ENCODE measurements at places on chromosomes 4 and X.

GRCh38 chrX:122219735-122220134 is 964.3 kb upstream of the GRIA3 start:
- no peak for DNase-seq

DNA sequence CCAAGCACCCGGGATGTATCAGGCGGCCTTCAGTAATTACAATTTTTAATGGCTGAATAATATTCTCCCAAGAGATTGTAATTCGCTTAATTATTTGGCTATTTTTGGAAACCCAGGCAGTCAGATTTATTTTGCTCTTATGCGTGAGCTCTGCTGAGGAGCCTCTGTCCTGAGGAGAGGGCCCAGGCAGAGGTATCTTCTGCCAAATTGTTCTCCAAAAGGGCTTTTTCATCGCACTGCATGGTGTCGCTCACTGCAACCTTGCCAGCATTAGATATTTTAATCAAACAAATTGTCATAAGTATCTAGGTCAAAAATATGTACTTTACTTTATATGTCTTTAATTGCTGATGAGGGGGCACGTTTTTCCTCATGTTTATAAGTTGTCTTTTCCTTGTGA is 5.8 kb downstream of the ATP2B3 start:
- no peak for DNase-seq

- DNase-seq, result no peak
Observed at GRCh38 chr4:13527981-13528820, 16.1 kb downstream of the NKX3-2 start.

DNA sequence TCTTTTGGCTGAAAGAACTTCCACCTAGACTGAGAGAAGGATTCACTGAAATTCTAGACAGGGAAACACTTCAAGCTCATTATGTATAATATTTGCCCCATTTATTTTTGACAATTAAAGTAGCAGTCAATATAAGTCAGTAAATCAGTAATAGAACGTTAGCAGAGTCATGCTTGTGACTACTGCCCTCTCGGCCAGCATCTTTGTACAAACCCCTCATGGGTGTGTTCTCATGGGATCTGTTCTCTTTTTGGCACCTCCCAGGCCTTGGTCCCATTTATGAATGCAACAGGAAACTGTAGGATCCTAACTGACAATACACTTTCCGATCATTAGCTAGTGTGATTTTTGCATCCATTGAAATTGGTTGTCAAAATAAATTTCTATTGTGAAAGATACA is 2.9 kb downstream of the MSL3 start:
- no peak for DNase-seq

GRCh38 chr4:53654300-53654758 is 63.0 kb upstream of the LNX1 start:
- peak; percentile 80 for DNase-seq

GRCh38 chr4:114076899-114077570 is 97.6 kb upstream of the ARSJ start:
- peak; percentile 57 for DNase-seq

- DNase-seq, result no peak
Observed at GRCh38 chr4:123871341-123871740, 474.7 kb downstream of the SPRY1 start.

DNA sequence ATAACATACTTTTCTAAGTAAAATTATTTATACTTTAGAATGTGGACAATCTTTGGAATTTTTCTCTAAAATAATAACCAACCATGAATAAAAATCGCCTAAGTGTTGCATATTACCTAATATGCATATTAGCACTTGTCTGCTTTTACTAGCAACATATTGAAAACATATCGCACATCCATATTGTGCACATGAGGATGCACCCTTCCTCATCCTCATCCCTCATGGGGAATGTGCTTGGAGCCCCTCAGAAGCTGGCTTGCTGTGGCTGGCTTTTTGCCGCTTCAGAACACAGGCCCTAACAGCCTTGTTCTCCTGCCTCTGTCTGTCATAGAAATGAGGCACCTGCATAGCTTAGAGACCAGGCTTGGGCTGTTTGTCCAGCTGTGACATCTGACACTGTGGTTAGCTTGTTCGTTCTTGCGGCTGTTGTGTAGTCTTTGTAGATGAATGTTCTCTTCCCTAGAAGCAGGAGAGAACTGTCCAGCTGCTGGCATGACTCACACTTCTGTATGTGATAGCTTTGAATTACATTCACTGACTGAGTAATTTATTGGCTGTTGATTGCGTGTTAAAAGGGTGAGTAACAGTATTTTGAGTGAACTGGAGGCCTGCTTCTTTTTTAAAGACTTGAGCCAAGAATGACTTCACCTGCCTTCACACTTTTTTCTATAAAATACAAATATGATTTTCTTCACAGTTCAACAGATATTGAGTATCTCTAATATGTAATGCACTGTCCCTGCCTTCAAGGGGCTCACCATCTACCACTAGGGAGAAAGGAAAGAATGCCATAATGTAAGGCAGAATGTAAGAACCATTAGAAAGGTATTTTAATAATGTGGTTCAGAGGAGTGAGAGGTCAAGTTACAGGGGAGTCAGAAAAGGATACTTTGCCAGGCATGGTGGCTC is 81.9 kb downstream of the HMGB2 start:
- peak; percentile 99 for DNase-seq

Data from M059J (cell line).